ENCODE measurements at places on chromosomes 3 and 15.

- no peak for DNase-seq
These were observed 226.7 kb upstream of the FEZF2 start for GRCh38 chr3:62600033-62600432.

GRCh38 chr3:44159696-44160300 is 81.9 kb upstream of the TOPAZ1 start:
- DNase-seq = no peak

DNA sequence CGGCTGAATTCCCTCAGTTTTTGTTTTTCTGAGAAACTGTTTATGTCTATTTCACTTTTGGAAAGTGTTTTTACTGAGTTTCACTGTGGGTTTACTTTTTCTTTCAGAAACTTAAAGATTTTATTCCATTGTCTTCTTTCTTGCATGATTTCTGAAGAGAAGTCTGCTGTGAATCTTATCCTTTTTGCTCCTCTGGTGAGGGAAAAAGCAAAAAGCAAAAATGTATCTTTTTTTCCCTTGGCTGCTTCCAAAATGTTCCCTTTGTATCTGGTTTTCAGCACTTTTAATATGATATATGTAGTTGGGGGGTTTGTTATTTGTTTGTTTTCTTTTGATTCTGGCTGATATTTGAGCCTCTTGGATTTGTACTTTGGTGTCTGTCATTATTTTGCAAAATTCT is 538.0 kb downstream of the GABRG3 start:
- no peak for DNase-seq

DNA sequence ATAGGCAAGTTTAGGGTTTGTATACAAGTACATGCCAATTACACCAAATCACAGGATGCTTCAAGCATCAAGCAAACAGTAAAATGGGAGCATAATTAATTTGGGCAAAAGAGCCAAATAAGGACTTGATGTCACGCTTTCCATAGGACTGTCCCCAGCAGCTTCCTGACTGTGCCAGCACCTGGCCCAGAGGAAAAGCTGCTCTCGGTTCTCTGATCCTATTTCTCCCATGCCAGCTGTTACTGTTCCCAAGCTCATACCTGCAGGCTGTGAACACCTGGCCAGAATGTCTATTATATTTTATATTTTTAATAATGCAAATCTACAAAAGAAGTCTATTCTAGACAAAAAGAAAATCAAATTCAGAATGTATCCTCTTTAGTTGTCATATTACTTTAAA is 12.2 kb downstream of the ZXDC start:
- no peak for DNase-seq

GRCh38 chr15:81336568-81336967 is 12.6 kb upstream of the STARD5 start:
- no peak for DNase-seq

- DNase-seq = no peak
These were observed at the start of gene THBS1 for GRCh38 chr15:39580485-39581241. TSS of gene THBS1 (plus strand) at chr15:39581079. CDS start at chr15:39581858, 779 bp downstream.

DNA sequence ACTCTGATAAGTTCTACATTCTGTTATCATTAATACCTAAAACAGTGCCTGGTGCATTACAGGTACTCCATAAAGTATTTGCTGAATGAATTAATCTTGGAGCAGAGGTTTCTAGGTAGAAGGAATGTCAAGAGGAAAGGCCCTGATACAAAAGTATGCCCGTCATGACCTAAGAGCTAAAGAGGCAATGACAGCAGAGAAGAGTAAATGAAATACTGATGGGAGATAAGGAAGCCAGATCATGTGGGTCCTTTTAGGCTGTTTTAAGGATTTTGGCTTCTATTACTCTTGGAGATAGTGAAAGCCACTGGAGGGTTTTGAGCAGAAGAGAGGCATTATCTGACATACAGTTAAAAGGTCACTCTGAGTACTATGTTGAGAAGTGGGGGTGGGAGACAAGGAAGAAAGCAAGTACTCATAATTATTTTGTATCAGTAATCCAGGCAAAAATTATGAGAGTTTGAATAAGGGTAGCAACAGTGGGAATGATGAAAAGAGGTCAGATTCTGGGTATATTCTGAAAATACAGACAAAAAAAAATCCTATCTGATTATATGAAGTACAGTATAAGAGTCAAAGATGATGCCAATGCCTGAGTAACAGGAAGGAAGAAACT is 48.3 kb downstream of the DENND4A start:
- no peak for DNase-seq

DNA sequence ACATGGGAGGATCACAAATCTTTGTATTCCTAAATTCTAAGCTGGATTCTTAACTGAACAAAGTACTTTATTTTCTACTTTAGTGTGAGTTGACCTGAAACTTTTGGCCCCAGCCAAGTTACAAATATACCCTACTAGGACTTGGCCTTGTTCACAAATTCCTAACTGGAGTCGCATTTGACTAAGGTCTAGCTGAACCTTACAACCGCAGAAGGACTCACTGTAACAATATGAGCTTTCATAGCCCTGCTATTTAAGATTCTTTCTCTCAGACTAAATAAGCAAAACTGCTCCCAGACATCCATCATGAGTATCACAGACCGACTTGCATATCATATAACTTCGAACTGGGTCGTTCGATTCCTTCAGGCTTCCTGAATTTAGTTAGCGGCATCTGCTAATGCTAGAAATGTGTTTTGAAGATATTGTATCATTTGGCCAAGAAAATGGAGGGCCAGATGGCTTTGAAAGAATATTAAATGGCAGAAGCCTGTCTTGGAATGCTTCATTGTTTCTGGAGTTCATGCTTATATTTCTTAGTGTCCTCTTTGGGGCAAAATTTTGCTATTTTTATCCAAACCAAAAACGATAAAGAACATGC is 28.4 kb upstream of the ADAMTS9 start:
- no peak for DNase-seq

GRCh38 chr15:63380151-63380807 is 1.4 kb downstream of the CA12 start:
- DNase-seq = no peak

- DNase-seq = no peak
These were observed 51.9 kb upstream of the KLF13 start for GRCh38 chr15:31274496-31275330.

DNA sequence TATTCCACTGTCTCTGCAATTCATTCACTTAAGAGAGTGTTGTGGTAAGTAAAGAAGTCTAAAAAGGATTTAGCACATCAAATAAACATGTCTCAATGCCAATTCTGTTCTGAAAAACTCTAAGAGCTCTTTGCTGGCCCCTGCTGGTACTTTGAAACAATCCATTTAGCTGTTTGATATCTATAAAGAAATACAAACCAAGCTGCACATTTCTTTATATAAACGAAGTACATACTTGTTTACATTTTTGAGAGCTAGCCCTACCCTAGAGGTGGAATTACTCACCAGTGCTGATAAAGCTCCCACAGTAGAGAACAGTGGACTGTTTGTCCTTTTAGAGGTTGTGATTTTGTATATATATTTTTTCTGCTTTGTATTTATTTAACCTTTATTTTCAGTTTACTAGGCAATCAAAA is 75.5 kb downstream of the NEDD4 start:
- DNase-seq = no peak

DNA sequence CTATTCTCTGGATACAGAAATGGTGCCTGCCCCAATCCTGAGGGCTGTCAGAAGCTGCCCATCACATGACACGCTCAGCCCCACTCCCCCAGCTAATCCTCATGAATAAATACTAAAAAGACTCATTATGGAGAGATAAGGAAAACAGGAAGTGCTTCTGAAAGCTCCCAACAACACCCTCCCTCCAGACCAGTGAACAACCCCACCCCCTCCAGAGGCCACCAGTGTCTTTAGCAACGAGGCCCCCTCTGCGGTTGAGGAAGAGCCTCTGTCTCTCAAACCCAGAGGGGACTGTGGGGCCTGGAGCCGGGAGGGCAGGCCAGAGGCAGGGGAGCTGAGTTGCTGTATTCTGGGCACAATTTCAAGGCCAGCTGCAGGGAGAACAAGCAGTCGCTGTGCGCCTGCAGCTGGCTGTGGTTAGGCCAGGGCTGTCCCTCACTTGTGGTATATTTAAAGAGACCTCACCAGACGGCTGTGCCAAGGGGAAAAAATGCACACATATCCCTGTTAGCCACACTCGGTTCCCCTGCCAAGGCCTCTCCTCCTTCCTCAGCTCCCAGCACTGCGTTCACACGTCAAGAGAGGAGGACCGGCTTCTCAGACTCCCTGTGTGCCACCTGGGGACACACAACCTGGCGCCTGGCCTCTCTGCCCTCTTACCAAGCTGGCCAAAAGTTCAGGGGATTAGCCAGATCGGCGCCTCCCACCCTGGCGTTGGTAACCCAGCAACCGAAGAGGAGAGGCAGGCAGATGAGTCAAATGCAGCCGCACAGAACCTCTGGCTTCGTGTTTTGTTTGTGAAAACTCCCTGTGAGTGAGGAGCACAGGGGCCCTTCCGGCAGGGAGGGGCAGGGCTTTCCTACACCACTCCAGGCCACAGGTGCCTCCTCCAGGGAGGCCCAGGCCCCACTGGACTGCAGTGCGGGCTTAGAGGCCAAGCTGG is 101.2 kb upstream of the ETV5 start:
- DNase-seq = no peak

- no peak for DNase-seq
These were observed 98.1 kb upstream of the UBE2E2 start for GRCh38 chr3:23105048-23105447.

GRCh38 chr15:97319291-97319690 is 641.2 kb upstream of the ARRDC4 start:
- no peak for DNase-seq

DNA sequence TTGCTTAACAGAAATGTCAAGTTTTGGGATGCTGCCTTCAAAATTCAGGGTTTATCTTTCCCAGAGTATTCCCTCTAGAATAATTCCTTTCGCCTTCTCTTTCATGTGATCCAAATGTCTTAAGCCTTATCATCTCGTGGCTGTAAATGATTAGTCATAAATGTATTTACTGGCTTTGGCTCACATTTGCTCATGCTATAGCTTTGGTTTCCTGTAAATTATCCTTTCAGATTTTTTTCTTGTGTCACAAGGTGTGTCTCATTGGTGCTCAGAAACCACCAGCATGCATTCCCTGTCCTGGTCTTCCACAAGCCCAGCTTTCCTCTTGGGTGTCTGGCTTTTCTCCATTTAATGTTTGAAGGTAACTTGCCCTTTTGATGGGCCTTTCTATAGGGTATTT is 692.7 kb upstream of the ALCAM start:
- DNase-seq = no peak

DNA sequence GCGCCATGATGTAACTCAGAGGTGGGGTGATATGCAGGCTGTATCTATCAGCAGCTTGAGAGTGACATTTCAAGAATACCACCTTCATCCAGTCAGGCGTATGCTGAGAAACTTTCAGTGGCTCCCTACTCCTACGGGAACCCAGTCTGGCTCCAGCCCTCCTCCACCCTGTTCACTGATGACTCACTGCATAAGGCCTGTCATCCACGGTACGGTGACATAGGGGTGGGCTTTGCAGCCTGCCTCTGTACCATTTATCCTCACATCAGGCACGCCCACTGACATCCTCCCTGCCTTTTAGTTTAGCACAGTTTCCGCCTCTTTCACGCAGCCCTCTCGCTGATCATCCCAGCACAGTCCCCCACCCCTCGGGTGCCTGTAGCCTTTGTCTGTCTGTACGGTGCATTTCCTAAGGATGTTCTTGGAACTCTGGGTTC is 11.7 kb downstream of the PXYLP1 start:
- no peak for DNase-seq

GRCh38 chr15:76235186-76235826 is 76.0 kb downstream of the ETFA start:
- no peak for DNase-seq

DNA sequence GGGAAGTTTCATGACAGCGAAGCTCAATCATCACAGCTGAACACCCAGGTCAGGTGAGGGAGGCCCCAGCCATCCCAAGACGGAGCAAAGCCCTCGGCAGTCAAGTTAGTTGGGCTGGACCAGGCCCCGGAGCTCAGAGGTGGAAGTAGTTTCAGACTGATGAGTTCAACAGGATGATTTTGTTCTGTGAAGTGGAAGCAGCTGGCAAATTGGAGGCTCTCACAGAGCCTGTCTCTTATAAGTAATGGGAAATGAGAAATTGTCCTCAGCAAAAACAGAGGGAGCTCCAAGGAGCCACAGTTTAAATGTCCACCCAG is 245.1 kb downstream of the XXYLT1 start:
- DNase-seq = no peak

- no peak for DNase-seq
These were observed 175.8 kb downstream of the FOXB1 start for GRCh38 chr15:60179786-60180391.

- no peak for DNase-seq
These were observed 105.4 kb upstream of the FHIT start for GRCh38 chr3:61356685-61357084.

DNA sequence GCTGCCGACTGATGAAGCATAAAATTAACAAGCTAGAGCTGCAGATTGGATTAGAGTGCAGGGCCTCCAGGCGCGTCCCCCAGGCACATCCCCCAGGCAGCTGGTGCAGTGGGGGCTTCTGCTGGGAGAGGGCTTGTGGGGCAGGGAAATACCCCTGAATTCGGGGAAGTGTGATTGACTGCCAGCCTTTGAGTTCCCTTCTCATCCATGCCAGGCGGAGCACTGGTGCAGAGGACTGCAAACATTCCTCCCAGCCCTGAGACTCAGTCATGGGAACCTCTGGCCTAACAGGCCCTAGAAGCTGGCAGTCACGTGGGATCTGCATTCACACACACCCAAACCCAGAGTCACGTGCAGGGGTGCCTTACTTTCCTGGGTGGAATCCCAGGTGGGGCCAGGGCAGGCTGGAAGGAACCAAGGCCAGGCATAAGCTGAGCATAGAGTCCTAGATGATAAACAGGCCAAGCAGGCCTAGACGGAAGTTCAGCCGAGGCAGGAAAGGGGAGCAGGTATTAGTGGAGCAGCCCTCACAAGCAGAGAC is 46.2 kb upstream of the SEC22A start:
- no peak for DNase-seq

- DNase-seq = no peak
These were observed 70.8 kb downstream of the RAP2B start for GRCh38 chr3:153232851-153233271.

DNA sequence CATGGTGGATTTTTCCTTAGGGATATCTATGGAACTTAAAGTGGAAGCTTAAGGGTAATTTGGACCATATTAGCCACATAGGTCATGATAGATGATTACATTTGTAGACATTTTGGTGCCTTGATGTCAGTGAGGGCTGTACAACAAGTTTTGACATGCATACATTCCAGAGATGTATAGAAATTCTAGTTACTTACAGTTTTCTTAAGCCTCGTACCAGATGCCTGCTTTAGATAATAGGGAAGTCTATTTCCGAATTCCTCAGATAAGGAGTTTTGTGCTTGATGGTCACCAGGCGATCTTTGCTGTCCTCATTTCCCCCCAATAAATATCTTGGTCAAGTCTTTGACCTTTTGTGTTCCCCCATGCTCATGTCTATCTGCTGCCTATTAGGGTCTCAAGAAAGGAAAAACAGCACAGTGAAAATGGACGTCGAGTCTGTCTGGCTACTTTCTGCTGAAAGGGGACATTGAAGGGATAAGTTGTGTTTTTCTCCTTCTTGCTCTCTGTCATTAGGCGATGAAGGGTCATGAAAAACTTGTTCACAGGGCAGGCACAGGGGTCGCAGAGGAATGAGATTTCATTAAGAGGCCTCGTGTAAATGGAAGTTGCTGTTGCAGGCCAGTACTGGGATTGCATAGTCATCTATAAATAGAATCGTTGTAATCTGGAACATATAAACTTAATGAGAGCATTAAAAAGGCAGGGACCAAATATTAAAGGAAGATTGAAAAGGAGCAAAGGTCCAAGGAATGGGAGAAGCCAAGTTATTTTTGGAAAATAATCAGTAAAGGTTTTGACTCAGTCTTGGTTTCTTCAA is 20.0 kb upstream of the SENP7 start:
- DNase-seq = no peak

Measured in T-helper 17 cell (primary cell).